ENCODE measurements at places on chromosomes 6 and 20.

DNA sequence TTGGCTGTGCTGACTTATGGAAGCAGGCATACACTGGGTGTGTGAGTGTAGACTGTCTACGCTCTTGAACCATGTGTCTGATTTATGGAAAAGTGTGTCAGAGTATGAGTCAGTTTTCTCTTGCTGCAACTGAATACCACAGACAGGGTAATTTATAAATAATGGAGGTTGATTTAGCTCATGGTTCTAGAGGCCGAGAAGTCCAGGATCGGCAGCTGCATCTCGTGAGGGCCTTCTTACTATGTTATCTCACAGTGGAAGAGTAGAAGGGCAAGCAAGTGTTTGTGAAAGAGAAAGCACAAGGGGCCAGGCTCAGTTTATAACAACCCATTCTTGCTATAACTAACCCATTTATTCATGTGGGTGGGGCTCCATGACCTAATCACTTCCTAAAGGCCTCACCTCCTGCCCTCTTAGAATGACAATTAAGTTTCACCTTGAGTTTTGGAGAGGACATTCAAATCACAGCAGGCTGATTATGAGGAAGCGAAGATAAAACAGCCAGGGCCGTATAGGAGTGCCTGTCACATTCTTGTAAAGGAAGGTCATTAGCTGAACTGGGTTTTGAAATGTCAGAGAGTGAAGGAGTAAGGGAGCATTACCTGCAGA is 6.7 kb downstream of the GPR31 start:
- DNase-seq, result no peak

DNA sequence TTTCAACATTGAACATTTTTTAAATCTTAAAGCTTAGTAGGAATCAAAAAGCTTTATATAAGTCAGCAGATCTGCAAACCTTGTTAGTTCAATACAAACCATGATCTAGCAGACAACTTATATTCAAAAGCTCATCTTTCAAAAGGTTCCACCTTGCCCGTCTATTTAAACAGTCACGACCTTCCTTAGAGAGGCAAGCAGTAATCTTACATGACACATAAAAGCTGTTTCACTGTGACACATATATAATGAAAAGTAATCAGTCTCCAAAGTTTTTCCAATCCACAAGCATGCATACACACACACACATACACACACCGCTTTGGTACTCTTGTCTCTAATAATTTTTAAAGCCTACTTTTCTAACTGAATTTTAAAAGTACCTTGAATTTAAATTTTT is 12.9 kb downstream of the SOD2 start:
- DNase-seq, result no peak

DNA sequence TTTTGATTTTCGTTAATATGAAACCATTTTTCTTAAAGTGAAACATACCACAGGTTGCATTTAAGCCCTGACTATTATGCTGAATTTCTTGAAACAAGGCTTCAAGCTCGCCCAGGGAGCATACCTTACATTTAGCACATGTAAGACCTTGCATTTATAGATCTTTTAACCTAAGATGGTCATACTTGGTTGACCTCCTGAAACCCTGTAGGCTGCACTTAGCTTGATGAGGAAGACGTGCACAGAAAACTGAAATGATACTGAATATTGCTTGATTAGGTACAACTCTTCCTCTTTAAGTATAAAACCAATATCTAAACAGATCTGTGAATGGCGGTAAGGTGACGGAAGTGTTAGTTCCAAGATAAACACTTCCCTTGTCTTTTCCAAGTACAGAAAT is 82.2 kb downstream of the CTNNBL1 start:
- no peak for DNase-seq

GRCh38 chr6:18444111-18444510 is 57.0 kb downstream of the RNF144B start:
- no peak for DNase-seq

GRCh38 chr20:50281831-50282591 is 91.4 kb downstream of the CEBPB start:
- no peak for DNase-seq

GRCh38 chr6:158715330-158716311 is 65.8 kb downstream of the SYTL3 start:
- no peak for DNase-seq

DNA sequence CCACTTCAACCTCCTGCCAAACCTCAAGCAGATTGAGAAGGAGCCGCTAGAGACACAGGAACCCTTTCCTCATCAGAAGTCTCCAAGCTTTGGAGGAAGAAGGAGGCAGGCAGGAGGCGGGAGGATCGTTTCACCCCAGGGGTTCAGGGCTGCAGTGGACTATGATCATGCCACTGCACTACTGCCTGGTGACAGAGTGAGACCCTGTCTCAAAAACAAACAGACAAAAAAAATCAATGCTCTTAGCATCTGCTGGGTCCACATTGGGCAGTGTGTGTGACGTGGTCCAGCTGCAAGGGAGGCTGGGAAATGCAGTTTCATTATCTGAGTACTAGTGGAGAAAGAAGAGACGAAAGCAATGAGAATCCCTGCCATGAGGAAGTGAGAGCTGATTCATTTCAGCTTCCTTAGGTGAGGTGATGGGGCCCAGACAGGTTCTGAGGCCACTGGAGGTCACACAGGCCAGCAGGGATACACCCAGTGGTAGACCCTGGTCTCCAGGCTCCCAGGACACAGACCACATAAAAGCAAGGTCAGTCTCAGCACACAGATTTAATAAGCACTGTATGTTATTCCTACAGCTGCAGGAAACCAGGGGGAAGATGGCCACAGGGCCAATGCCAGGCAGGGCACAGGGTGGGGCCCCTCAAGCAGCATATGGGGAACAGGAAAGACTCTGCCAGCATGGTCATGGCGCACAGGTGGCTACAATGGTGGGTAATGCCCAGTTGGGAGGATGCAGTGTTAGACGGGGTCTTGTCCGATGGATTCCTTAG is 4.3 kb downstream of the GFRA4 start:
- no peak for DNase-seq

GRCh38 chr6:49205526-49205925 is 257.5 kb downstream of the MMUT start:
- DNase-seq, result no peak

- DNase-seq, result no peak
These were observed 354.7 kb downstream of the CDC5L start for GRCh38 chr6:44742201-44742600.

DNA sequence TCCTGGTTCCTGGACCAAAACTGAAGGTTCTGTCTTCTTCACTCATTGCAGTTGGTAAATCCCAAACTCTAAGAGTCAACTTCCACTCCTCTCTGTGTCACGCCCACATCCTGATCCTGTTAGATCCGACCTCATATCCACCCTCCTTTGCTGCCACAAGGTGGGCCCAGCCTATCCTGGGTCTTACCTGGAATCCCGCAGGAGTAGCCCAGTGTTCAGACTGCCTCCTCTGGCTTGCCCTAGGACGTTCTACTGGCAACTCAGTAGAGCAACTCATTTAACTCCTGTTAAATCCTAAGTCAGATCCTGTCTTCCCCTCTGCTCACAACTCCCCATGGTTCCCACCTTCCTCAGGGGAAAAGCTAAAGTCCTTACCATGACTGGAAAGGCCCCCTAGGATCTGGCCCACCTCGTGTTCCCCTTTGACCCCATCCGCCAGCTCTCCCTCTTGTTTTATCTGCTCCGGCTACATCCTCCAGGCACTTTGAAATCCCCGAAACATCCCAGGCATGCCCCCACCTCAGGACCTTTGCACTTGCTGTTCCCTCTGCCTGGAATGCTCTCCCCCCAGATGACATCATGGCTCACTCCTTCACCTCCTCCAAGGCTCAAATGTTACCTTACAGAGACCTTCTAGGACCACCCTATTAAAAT is 43.9 kb downstream of the TFEB start:
- DNase-seq, result no peak

DNA sequence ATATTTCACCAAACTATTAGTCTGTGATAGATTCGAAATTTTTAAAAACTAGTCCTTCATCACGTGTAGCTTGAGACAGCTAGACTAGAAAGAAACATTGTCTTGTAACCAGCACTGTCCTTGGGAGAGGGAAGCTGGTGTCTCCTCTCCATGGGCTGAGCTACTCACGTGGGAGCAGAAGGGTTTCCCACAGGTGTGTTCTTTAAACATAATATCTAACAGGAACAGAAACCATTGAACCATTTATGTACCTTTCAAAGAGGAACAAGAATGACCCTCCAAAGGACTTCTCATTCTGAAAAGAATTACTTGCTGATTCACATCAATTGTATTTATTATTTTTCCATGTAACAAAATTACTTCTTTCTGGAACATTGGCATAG is 72.4 kb upstream of the SYNJ2 start:
- no peak for DNase-seq

GRCh38 chr20:36611625-36612024 is 6.0 kb downstream of the RAB5IF start:
- no peak for DNase-seq

DNA sequence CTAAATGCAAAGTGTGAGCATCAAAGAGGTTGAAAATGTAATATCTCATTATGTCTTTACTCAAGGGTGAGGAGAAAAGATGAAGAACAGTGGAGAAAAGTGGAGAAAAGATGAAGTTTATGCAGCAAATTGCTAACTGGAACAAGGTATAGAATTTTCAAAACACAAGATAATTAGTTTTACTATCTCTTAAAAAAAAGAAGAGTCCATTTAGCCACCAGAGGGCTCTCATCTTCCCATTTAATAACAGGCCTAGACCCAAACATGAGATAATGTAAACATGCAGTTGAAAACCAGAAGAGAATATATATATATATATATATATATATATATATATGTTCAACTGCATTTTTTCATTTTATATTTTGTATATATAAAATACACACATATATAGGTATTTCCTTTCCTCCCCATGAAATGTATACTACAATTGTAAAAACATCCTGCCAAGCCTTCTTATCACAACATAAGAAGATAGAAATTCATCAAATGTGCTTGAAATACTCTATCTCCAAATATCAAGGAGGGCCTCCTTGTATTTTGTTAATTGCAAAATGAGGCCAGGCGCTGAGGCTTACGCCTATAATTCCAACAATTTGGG is 78.4 kb downstream of the ADTRP start:
- DNase-seq, result peak; percentile 80

DNA sequence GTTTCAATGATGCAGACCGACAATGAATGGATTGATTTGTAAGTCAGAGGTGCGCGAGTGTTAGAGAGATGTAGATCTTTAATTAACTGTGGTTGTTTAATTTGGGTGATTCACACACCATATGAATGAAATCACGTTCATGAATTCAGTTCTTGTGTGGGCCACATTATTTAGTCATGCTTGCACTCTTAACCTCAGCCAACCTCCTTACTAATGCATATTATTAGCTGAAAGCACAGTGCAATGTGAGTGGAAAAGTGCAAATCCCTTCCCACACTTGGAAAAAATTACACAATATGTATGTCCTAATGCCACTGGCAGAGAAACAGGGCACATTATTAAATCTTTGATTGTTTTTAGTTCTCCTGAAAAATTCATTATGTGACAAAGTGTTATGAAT is 512.5 kb downstream of the BCKDHB start:
- DNase-seq, result peak; percentile 29

- DNase-seq, result peak; percentile 85
These were observed 6.9 kb upstream of the KIF16B start for GRCh38 chr20:16580147-16580546.

DNA sequence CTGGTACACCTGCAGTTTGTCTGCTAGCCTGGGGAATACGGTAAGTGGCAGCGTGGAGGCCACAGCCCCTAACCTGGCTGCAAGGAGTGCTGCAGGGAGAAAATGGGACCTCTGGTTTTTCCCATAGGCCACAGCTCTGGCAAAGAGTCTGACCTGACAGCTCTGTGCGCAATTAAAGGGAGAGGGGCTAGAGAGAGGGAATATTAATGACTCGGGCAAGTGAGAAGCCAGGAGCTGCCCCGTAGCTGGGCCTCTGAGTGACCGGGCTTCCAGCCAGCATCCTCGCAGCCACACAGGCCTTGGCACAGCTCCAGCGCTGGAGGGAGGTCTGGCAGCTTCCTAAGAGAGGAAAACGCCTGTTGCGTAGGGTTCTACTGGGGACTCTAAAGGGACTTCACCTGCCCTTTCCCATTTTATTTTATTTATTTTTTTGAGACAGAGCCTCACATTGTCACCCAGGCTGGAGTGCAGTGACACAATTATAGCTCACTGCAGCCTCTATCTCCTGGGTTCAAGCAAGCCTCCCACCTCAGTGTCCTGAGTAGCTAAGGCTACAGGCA is 18.2 kb upstream of the OCSTAMP start:
- DNase-seq, result peak; percentile 92

GRCh38 chr20:2314759-2315439 is 19.1 kb downstream of the TGM3 start:
- DNase-seq, result peak; percentile 77

DNA sequence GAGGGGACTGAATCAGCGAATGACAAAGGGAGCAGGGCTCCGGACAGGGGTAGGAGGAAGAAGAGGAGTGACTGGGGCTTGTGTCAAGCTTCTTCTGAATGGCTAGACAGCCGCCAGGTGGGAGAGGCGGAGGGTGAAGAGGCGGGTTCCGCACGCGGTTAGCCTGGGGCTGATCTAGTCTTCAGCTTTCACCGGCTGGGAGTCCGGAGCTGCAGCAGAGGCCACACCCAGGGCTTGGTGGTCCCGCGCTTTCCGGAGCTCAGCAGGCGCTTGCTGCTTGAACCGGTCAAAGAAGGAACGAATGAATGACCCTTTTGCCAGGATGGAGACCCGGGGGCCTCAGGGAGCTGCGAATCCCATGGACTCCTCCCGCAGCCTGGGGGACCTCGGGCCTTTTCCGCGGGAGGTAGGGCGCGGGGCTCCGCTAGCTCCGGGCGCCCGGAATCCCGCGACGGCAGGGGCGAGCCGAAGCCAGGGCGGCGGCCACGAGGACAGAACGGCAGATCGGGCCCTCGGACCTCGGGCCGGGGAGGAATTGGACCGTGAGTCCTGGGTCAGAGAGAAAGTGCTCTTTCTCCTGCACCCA is at the start of gene C6orf141:
C6orf141 (plus strand) TSS at position 177 of the 586 bp plus-strand sequence; CDS start at position 302, 125 bp downstream.
- no peak for DNase-seq

DNA sequence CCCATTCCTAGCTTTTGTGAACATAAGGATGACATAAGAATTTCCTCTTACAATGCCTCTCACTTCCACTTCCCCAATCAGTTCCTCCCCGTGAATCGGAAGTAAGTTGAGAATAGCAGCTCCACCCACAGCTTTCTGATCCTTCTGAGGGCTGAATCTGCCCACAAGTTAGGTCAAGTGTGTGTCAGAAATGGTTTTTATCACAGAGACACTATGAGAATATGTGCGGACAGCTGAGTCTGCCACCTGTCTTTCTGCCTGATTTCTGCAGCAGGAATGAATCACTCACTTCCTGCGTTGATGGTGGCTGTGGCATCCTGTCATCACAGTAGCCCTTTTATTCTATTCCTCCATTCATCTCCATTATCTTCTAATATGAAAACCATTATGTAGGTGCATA is 70.2 kb downstream of the RIN2 start:
- DNase-seq, result peak; percentile 67

DNA sequence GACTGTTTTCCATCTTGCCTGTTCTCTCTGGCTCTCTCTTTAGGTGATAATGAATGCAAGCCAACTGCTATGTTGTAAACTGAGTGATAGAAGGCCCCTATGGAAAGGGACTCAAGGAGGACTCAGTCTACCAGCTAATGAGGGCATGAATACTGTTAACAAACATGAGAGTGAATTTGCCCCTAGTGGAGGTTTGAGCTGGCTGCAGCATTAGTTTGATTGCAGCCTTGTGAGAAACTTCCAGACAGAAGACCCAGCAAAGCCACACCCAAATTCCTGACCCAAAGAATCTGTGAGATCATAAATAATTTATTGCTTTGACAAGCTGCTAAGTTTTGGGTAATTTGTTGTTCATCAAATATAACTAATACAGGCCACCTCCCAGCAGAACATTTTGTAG is 50.0 kb upstream of the PLCB1 start:
- peak; percentile 50 for DNase-seq

- DNase-seq, result no peak
These were observed 426.4 kb downstream of the PREX1 start for GRCh38 chr20:48401359-48401758.

GRCh38 chr6:32288426-32288825 is 64.6 kb upstream of the NOTCH4 start:
- no peak for DNase-seq

Measured in cardiac fibroblast (primary cell).